ENCODE measurements at places on chromosomes 12 and 14.

- no peak for DNase-seq
These were observed 256.7 kb upstream of the PLEKHG7 start for GRCh38 chr12:92446083-92446460.

GRCh38 chr14:30838351-30838750 is 36.0 kb upstream of the COCH start:
- no peak for DNase-seq

GRCh38 chr14:79166171-79166570 is 996.0 kb downstream of the NRXN3 start:
- no peak for DNase-seq

DNA sequence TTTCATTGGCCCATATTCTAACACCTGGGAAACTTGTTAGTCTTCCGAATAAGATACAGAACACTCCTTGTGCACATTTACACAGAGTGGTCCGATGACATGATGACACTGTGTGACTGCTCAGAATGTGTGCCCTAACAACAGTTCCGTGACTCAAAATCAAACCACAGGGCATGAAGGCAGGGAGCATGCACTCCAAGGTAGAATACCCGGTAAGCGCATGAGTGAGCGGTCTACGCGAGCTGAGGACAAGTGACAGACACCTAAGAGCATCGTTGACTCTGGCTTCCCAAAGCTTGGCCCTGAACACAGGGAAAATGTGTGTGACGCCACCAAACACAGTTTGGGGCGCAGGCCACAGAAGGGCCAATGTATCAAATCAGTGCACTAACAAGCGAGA is 18.6 kb downstream of the CLIP1 start:
- no peak for DNase-seq

GRCh38 chr14:89479802-89480201 is 62.8 kb upstream of the FOXN3 start:
- no peak for DNase-seq

- no peak for DNase-seq
These were observed 173.4 kb upstream of the KITLG start for GRCh38 chr12:88753707-88754106.

GRCh38 chr14:105107781-105108515 is 42.7 kb upstream of the GPR132 start:
- no peak for DNase-seq

GRCh38 chr12:40015345-40015744 is 90.5 kb downstream of the SLC2A13 start:
- DNase-seq = no peak

DNA sequence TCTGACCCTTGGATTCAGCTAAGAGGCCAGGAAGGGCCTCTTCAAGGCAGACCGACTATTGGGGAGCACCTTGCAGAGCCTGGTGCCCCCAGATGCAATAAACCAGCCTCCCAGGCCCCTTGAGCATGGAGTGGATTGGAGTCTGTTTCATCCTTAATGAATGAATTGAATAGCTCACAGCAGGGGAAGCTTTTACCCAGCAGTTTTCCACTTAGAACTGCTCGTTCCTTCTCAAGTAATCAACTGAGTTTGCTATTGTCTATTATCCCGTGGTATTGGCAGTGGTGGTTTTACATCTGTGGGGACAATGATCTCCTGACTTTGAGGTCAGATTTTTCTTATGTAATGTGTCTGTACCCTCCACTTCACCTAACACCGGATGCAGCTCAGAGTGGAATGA is 197.6 kb downstream of the AACS start:
- DNase-seq = no peak

DNA sequence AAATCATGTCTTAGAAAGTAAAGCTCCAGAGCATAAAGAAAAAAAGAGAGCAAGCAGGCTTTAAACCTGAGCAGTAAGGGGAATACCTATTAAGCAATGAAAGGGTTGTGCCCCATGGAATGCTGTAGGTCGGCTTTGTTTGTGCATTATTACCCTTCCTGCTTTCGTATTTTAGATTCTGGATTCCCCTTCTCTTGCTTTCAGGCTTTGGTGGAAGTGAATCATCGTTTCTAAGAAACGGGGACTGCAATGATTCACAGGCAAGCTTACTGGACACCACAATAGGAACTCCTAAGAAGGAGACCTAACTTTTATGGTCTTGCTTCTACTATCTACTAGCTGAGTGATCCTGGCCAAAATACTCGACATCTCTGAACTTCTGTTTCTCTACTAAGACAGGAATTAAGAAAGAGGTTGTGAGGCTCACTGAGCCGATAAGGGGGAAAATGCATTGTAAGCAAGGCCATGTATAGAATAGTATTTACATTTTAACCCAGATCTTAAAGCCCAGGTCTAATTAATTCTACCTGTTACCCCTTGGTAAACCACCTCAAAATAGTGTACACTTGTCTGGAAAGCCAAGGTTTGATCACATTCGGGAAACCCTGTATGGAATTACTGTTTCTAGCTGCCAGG is 1.2 kb upstream of the BMAL2 start:
- DNase-seq = peak; percentile 7

GRCh38 chr12:27549801-27550652 is 26.0 kb downstream of the PPFIBP1 start:
- DNase-seq = peak; percentile 41

GRCh38 chr12:6765634-6766581 is at the start of gene PTMS:
Gene PTMS (plus strand): TSS chr12:6766363. CDS start chr12:6766706, 343 bp downstream.
- peak; percentile 69 for DNase-seq

DNA sequence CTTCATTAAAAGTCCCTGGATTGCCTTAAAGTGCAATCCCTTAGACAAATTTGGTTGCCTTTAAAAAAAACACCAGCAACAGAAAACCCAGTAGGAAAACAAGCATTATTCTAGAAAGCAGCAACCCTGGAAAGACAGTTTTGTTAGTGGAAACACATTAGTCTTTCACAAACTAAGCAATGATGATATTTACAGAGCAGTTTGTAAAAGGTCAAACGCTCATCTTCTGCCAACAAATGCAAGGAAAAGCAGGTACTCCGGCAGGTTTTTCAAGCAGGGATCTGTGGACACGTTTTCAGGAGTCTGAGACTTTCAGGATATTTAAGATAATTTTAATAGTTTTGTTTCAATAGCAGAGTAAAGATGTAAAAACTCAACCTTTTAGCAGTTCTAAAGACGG is 202.2 kb downstream of the EXOC5 start:
- DNase-seq = no peak

DNA sequence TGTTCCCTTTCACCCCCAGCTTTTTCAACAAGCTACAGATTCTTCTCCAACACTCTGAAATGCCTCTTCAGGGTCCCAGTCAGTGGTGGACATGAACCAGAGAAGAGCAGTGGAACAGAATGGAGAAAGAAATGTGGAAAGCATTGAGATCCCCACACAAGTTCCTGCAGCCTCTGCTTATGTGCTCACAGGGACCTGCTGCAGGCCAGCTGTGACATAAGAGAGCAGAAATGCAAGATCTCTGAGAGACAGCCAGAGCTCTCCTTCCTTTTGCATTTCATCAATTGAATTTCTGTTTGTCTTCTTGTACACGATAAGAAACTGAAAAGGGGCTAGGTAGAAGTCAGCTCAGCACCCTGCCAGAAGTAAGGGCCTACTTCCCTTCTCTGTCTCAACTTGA is 6.2 kb downstream of the MDM1 start:
- DNase-seq = no peak

DNA sequence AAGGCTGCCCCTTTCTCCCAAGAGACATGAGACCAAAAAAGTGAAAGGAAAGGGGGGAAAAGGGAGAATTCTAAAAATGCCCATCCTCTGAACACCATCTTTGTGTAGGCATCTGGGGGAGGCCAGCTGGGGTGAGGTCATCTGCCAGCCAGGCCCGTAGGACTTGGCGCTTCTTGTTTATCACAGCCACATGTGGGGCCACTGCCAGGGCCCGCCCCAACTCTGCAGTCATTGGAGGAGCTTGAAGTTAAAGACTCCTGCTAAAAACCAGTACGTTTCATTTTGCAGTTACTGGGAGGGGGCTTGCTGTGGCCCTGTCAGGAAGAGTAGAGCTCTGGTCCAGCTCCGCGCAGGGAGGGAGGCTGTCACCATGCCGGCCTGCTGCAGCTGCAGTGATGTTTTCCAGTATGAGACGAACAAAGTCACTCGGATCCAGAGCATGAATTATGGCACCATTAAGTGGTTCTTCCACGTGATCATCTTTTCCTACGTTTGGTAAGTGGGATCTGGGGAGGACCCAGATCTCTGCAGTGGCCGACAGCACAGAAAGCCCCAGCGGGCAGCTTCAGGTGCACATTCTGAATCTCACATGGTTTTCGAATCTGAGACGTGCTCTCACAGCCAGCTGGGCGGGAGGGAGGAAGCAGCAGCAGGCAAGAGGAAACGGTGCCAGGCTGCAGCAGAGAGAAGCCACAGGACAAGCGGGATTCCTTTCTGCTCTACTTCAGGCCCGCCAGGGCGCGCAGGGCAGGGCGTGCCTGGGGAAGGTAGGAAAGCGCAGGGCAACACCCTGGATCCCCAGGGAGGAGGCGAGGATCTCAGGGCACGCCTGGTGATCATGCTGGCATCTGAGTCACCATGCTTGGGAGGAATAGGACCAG is at the start of gene P2RX7:
TSS of gene P2RX7 (plus strand) at position 276 of the 881 bp plus-strand sequence. CDS start at position 371, 95 bp downstream.
- DNase-seq = peak; percentile 30

DNA sequence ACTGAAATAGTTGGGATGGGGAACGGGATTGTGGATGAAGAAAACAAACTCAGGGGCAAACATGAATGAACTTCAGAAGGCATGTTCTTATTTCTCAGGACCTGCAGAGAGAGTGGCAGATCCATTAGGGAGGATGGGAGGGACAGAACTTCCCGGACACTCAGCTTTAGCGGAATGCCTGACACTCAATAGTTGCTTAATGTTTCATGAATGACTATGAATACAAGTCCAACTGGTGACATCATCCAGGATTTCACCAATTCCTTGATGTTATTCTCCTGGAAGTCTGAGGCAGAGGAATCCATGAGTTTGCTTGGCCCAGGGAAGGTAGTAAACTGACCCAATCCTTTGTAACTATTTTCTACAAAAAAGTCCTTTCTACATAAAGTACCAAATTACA is 37.8 kb upstream of the LRRC10 start:
- no peak for DNase-seq

DNA sequence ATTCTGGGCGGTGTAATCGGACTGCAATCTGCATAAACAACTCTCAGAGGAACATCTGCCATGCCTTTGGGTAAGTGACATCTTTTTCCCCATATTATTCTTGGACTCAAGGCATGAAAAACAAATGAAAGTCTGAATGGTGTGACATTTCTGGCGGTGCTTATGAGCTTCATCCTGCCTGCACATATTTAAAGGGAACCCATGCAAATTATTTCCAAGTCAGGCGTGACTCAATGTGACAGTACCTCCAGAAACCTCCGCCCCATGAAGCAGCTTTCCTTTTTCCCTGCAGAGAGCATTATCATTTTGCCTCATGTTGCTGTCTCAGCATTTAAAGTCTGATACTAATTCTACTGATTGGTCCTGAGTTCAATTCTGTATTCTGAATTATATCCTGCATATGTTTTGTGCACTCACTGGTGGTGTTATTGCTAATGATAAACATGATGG is 585.4 kb downstream of the SNAPC1 start:
- no peak for DNase-seq

DNA sequence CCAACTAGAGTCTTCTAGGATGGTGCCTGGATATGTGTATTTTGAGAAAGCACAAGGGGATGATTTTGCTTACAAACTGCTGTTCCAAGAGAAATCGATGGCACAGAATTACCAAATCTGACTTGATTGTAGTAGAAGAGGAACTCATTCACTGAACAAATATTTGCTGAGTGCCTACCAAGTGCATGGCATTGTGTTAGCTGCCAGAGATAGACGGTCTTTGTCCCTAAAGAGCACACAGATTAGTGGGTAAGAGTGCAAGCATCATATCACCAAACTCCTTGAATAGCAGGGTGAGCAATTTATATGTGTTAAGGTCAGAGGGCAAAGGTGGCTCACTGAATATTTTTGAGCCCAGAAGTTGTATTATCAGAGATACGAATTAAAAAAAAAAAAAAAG is 3.5 kb upstream of the FOXN3 start:
- no peak for DNase-seq

- DNase-seq = no peak
These were observed 135.7 kb downstream of the RAD51B start for GRCh38 chr14:67955261-67955660.

DNA sequence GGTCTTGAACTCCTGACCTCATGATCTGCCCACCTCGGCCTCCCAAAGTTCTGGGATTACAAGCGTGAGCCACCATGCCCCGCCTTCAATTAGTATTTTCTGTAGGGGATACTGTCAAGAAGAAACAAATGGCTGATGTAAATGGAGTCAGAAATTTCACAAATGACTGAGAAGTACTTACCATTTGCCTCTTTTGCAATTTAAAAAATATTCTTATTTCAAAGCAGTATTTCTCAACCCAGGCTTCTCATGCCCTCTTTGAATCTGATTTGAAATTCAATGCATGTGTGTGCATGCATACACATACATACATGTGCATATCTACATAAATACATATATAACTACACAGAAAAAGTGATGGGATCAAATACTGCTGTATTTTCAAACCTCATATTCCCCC is 4.4 kb downstream of the PSMA6 start:
- DNase-seq = no peak

DNA sequence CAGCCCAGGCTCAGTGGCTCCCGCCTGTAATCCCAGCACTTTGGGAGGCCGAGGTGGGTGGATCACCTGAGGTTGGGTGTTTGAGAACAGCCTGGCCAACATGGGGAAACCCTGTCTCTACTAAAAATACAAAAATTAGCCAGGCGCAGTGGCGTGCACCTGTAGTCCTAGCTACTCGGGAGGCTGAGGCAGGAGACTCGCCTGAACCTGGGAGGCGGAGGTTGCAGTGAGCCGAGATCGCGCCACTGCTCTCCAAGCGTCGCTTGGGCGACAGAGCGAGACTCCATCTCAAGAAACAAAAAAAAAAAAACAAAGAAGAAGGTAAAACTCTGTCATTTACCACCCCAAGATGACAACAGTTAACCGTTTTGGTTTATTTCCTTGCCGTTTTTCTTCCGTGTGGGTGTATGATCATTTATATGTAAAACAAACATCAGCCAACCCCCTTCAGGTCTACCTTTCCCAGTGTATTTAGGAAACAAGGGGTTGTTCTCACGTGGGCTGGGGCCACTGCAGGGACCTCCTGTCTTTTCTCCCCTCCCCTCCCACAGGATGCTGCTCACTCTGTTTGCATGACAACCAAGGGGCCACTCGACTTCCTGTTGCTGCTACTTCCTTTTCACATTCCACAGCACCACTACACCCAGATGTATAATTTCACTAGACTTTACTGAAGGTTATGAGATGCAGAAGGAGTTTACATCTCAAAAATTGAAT is 13.6 kb downstream of the TTC9 start:
- DNase-seq = peak; percentile 92

Measured in GDM1 (cell line).